ENCODE measurements at places on chromosomes 2 and 18.
A peak's percentile ranks its signal among the peaks of the same experiment; 100 is the strongest.

GRCh38 chr2:37792366-37792765, 120.9 kb upstream of the CDC42EP3 start:
- no peak for DNase-seq

GRCh38 chr2:213187833-213188532, 36.6 kb upstream of the IKZF2 start:
- DNase-seq, result no peak

- no peak for DNase-seq
These were observed 11.8 kb upstream of the ACVR1 start for GRCh38 chr2:157887946-157888345.

DNA sequence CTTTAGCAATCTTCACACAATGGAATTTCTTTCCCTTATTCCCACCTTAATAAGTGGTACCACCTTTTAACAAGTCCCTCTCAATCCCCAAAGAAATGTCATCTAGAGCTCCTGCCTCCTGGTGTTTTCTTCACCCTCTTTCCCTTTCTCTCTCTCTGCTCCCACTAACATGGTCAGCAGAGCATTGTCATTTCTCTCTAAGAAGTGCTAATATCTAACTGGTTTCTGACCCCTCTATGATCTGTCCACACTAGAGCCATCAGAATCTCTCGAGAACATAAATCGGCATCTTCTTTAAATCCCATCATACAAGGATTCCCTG, 161.2 kb upstream of the DTNA start:
- DNase-seq, result no peak

GRCh38 chr2:217938036-217938435, 64.8 kb downstream of the TNS1 start:
- DNase-seq, result no peak

GRCh38 chr2:235066490-235066889, 114.7 kb downstream of the SH3BP4 start:
- no peak for DNase-seq

DNA sequence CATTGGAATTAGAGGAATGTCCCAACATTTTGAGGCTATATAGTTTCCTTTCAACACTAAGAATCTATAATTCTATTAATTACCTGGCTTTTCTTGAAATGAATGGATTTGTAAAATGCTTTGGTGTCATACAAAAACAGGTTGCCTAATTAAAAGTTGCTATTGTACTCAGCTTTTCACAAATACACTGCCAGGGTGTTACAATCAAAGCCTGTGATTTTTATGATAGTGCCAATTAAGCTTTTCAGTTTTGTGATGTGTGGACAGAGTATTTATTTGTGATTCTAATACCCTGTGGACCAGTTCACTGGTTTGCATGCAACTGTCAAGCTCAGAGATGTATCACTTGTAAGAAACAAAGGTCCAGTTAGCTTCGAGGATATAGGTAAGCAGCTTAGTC, 71.8 kb downstream of the NAB1 start:
- no peak for DNase-seq

DNA sequence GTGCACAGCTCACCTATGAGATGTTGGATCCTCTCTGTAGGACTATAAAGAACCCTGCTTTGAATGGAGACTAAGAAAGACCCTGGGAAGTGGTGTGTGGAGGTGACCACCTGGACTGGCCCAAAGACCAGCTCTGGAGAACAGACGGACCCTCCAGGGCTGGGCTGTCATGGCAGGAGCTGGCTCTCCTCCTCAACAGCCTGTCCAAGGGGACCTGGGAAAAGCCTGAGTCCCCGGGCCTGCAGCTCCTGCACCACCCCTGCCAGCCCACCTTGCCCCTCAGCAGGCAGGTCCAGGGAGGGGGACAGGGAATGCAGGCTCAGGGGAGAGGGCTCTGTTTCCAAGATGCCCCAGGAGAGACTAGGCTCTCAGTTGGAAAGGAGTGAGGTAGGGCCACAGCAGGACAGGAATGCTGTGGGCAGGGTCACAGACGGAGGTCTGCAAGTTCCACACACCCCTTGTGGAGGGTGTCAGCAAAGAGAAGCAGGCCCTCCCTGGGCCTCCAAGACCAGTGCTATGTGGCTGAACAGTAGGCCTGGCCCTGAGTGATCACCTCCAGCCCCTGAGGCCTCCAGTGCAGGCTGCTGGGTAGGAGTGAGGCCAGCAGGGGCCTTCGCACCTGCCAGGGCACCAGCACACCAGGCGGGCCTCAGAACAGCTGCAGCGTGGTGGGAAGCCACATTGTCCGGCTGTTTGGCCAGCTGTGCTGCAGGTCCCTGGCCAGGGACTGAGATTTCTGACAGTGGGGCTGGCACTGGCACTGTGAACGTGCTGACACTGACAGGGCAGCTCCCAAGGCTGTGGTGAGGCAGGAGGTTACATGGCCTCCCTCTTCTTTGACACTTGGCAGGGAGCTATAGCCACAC, 86.4 kb upstream of the OTOS start:
- peak; percentile 33 for DNase-seq

GRCh38 chr2:42844901-42845821, 52.8 kb upstream of the HAAO start:
- peak; percentile 22 for DNase-seq

GRCh38 chr2:26458365-26459042, 19.4 kb downstream of the OTOF start:
- no peak for DNase-seq

- DNase-seq, result no peak
These were observed 181.7 kb upstream of the HDAC4 start for GRCh38 chr2:239582476-239582875.

GRCh38 chr2:46901611-46902010, 14.0 kb downstream of the MCFD2 start:
- no peak for DNase-seq

GRCh38 chr2:175180701-175181103, 808 bp downstream of the ATP5MC3 start:
- DNase-seq, result peak; percentile 3

- no peak for DNase-seq
These were observed 427.2 kb upstream of the UBE2E3 start for GRCh38 chr2:180553094-180553715.

- no peak for DNase-seq
These were observed 5.4 kb upstream of the TOGARAM2 start for GRCh38 chr2:28975671-28976070.

DNA sequence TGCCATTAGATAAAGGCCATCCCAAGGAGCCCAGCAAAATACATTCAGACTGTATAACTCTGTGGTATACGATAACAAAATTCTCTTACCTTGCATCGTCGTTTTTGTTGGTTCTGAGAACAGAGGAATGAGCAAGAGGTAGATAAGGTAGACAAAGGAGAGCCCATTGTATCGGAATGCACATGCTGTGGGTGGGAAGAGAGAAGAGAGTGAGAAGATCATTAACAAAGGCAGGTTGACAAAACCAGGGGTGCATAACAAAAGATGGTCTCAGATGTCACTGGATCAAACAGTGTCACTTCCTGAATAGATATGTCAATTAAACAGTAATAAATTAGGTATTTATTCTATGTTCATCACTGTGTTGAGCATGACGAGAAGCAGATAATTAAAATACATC, 83.3 kb downstream of the PIEZO2 start:
- DNase-seq, result no peak
